ENCODE measurements at places on chromosomes 3 and 15. TPM values are rescaled to one million over a fixed set of nuclear protein-coding genes. Genes with fewer than 3 reads are reported as not detected.
A peak's percentile ranks its signal among the peaks of the same experiment; 100 is the strongest.

GRCh38 chr15:90000186-90001001 lies 730 bp upstream of the ZNF710 start:
- DNase-seq, result peak; percentile 65

GRCh38 chr3:128266453-128266852 lies 113.2 kb downstream of the EEFSEC start:
- no peak for DNase-seq

SH2D7 gene
- not detected for total RNA-seq

DZIP1L gene
- total RNA-seq, result 24.7 TPM

- no peak for DNase-seq
Observed at GRCh38 chr15:92606126-92606835, 49.3 kb downstream of the FAM174B start.

TRH gene
- total RNA-seq, result 0.62 TPM

DNA sequence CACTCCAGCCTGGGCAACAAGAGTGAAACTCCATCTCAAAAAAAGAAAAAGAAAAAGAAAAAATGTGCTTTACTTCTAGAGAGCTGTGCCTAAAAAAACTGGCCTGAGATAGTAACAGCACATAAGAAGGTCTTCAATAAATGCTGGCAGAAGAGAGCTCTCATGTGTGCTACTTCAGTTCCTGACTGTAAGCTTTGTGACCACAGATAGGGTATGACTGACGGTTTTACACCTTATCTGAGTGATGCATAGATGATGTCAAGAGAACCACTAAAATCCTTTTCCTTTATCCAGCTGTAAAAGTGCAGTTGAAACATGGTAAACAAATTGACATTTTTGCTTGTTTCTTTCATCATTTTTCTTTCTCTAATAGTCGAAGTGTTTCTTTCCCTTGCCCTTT lies 127.9 kb downstream of the C3orf70 start:
- DNase-seq, result no peak

CYP1A2 gene
- total RNA-seq, result not detected

SLC2A2 gene
- total RNA-seq, result not detected

GRCh38 chr3:56787258-56787775 lies 14.4 kb downstream of the ARHGEF3 start:
- no peak for DNase-seq

- no peak for DNase-seq
Observed at GRCh38 chr3:33144433-33144832, 30.6 kb downstream of the CRTAP start.

DNA sequence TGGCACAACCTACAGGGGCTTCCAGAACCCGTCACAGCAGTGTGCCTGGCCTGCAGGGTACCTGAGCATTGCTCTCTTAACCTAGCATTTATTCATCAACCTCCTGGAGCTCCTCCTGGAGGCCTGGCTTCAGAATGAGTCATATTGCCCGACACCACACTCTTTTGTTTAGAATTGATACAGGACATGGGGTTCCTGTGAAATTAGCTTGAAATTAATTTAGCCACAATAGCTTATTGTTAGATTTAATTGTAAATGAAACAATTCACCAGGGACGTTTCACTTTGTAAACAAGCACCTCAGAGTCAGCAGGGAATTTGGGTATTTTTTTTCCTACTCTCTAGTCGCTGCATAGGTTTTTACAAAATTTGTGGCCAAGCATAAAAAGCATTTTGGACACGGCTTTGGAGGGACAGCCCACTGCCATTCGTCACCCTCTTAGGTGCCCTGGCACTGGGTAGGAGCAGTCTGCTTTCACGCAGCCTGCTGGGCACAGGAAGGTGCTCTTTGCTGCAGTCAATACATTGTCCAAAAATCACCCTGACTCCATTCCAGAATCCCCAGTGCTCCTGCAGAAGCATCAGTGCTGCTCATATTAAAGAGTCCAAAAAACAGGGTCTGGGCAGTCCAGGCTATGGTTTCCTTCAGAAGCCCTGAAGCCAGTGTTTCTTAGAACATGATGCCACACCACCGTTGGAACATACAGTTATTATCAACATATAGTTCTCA lies 60.8 kb upstream of the MEF2A start:
- DNase-seq, result no peak

- DNase-seq, result no peak
Observed at GRCh38 chr3:58321791-58322190, 10.9 kb upstream of the PXK start.

DNA sequence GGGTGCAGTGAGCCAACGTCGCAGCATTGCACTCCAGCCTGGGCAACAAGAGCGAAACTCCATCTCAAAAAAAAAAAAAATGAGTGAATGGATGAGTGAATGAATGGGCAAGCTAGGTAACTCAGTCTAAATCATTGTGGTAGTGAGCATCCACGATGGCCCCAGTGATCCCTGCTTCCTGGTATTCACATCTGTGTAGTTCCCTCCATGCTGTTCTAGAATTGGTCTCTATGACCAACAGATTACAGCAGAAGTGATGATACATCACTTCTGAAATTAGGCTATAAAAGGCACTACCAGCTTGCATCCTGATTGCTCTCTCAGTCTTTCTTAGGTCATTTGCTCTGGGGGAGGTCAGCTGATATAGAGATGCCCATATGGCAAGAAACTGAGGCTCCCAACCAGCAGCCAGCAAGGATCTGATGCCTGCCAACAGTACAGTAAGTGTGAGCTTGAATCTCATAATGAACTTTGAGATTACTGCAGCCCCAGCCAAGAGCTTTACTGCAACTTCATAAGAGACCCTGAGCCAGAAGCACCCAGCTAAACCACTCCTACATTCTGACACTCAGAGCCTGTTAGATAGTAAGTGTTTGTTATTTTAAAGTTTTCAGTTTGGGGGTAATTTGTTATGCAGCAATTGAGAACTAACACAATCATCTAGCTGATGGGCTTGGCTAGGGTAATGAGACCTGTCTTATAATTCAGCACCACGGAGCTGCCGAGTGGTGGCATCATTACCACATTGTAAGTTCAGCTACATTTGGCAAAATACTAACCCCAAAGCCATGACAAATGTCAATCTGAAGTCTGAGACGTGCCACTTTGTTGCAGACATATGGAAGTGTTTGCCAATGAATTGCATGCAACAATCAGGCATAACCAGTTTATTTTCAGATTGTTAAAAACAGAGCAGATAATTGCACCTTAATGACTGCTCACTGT lies 53.0 kb downstream of the KLHL6 start:
- no peak for DNase-seq

EPHA6 gene
- 1.1 TPM for total RNA-seq

CCDC39 gene
- 0.10 TPM for total RNA-seq

GRCh38 chr3:182139627-182140357 lies 428.1 kb downstream of the SOX2 start:
- no peak for DNase-seq

DNA sequence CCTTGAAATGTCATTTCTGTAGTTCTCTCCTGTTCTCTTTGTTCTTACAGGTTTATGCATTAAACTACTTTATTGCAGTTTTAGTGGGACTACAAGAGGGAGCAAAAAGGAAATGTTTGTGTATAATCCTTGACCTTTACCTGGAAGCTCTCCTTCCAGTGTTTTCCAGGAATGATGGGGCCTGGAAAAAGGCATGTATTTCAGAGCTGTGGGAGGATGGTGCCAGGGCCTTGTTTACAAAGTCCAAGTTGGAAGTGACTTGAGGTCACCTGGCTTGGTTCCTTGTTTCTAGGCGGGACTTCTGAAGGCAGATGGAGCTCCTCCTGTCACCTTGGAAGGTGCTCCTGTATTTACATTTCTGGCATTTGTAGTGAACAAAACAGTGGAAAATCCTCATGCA lies 15.1 kb downstream of the ACVR2B start:
- no peak for DNase-seq

GRCh38 chr15:62183130-62183529 lies 18.0 kb upstream of the C2CD4B start:
- no peak for DNase-seq

GREM1 gene
- 1.6 TPM for total RNA-seq

GRCh38 chr3:80688814-80689213 lies 921.0 kb upstream of the ROBO1 start:
- peak; percentile 51 for DNase-seq

GRCh38 chr15:57309856-57310760 lies 66.2 kb upstream of the CGNL1 start:
- DNase-seq, result no peak
